Prostate gland (tissue), 2 donors: ENCODE measurements at places on chromosomes 1 and 21. TPM values are rescaled to one million over a fixed set of nuclear protein-coding genes. Genes with fewer than 3 reads are reported as not detected.

CSF1 gene
- 31.5 TPM for total RNA-seq

RAB42 gene
- total RNA-seq: 1.9 TPM

LCE6A gene
- total RNA-seq: not detected

TFF1 gene
- 4.7 TPM for total RNA-seq

RIPPLY3 gene
- 2.0 TPM for total RNA-seq

TAL1 gene
- total RNA-seq: 1.8 TPM

PTAFR gene
- 2.5 TPM for total RNA-seq

BRINP2 gene
- total RNA-seq: 2.3 TPM

CCDC185 gene
- not detected for total RNA-seq

DNA sequence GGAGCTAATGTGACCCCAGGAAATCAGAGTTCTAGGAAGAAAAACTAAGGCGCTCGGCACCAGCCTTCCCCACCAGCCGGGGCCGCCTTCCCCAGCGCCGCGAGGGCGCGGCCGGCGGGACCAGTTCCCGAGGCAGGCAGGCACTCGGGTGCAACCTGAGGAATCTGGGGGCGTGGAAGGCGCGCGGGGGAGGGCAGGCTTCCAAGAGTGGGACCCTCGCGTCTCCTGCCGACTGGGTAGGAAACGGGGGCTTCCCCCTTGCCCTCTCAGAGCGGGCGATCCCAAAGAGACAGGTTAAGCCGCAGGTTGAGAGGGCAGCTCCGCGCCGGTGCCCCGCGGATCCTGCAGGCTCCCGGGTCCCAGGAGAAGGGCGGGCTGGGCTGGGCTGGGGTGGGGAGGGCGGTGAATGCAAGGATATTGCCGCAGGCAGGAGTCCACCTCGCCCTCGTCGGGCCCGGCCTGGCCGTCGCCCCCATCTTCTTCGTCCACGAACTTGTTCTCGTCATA is 431 bp downstream of the ARPC5 start:
- no peak for DNase-seq

GRCh38 chr21:14533499-14534428 is 12.4 kb downstream of the SAMSN1 start:
- no peak for DNase-seq

DNA sequence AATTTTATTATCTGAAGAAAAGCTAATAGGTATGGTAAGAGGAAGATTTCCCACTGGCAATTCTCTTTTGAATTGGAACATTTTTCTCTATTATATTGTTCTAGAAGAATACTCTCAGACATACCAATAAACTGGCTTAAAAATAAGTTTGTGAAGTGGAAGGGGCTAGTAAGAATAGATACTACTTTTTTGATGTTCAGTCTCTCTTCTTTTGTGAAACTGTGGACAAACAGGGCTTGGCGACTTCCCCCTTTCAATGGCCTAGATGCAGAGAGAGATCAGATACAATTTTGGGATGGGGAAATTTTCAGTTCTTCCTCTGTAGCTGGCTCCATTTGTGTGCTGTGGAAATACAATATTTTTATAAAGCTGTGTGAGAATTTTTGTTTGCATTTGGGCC is 2.5 kb downstream of the PBX1 start:
- DNase-seq: no peak

GRCh38 chr1:21663951-21664805 is 5.0 kb downstream of the RAP1GAP start:
- DNase-seq: no peak

- DNase-seq: peak; percentile 7
Observed at GRCh38 chr1:175591083-175591743, 152.2 kb downstream of the TNR start.

- DNase-seq: no peak
Observed at GRCh38 chr21:45899317-45900033, 82.1 kb upstream of the COL6A1 start.

GRCh38 chr1:86146566-86146965 is 10.0 kb downstream of the COL24A1 start:
- DNase-seq: no peak

GRCh38 chr1:89589515-89589914 is 43.4 kb upstream of the LRRC8C start:
- DNase-seq: no peak

DNA sequence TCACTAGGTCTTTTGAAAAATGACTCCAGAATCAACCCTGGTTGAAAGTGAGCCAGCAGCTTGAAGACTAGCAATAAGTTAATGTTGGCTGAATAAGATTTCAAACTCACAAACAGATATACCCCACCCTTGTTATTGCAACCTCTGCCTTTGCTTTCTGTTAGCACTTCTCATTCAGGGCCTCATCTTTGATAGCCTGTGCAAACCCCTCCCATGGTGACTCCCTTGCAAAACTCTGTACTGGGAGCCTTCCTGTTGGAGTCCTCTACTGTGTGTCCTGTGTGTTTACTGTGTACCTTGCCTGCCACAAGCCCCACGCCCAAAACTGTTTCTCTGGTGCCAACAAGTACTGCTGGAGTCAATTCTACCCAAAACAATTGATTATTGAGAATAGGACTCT is 50.2 kb downstream of the ZNF678 start:
- DNase-seq: no peak

DNA sequence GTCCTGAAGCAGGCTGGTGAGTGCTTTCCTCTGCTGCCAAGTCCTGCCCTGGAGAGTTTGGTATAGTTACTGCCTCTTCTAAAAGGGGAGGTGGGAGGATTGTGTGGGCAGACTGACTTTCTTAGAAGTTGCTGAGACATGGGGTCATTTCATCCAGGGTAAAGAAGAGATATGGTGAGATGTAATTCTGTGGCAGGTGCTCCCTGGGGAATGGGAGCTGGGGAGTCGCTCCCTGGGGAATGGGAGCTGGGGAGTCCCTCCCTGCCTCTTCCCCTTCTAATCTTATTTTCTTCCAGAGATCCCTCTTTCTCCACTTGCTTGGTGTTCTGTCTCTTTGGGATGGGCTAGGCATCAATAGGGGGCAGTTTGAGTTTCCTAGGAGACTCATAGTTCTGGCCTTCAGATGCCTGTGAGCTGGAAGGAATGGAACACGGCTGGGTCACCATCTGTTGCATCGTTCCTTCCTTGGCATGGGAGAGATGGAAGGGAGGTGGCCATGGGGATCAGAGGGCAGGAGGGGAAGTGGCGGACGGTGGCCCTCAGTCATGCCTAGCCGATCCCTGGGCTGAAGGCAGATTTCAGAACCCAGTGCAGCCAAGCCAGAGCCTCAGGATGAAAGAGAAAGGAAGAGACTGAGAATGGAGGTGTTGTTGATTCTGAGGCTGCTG is 59.0 kb downstream of the NFASC start:
- no peak for DNase-seq

DNA sequence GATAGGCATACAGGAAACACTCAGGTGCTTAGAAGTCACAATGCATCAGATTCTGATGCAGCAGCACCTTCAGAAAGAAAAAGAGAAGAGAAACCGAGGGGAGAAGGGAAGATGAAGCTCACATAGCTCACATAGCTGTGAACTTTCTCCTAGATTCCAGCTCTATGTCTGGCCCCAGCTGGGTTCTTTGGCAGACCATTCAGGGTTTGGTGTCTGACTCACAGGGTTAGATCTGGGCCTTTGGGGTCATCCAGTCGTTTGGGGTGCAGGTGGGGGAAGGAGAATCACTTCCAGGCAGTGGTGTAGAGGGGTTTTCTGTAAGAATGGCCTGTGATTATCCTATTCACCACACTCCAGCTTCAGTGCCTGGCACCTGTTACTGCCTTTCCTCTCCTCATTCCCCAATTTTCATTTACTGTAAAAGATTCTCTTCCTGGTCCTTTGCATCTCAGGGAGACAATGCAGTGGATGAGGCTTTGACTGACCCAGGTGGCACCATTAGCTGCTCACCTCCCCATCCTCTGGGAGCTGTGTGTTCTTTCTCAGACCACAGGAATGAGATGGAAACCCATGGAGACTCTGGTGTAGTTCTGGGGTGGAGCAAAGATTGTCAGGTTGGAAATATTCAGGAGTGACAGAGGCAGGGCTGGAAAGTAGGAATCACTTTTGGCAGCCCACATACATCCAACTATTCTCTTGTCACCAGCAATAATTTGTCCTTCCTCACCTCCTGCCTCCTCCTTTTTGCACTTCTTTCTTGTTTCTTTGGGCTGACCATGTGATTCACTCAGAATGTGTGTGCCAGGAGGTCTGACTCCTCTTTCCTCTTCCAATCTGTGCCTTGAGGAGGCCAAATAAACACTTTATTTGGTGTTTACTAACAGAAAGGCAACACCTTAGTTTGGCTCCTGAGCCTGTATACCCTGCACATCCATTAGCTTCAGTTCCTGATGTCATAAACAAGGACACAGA is 103.3 kb downstream of the PAPPA2 start:
- DNase-seq: no peak

DNA sequence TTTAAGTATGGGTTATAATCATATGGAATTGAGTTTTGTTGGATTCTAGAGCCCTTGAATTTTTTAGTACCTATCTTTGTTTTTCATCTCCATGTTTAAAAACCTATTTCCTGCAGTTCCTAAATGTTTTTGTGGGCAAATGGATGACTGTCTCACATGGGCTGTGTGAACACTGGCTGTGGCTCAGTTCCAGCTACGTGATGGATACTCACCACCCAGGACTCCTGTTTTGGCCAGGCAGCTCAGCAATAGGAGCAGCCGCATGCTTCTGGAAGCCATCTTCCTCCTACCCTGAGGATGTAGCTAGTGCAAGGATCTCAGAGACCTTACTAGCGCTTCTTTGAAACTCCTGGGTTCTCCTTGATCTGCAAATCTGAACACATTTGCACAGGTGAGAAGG is 2.8 kb downstream of the REG4 start:
- DNase-seq: no peak

DNA sequence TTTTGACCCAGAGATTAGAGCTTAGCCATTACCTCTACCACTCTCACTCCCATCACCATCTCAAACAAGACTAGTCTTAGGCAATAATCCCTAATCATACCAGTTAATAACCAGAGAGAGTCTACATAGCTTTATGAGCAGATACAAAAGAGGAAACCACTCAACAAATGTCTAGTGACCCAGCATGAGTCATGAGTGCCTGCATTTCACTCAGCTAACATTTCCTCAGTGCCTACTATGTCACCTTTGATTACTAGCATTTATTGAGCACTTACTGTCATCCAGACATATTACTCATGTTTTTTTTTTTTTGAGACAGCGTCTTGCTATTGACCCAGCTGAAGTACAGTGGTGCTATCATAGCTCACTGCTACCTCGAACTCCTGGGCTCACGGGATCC is 35.9 kb upstream of the GALNT2 start:
- DNase-seq: no peak

GRCh38 chr1:160219062-160219929 is 14.1 kb downstream of the PEA15 start:
- DNase-seq: peak; percentile 39

DNA sequence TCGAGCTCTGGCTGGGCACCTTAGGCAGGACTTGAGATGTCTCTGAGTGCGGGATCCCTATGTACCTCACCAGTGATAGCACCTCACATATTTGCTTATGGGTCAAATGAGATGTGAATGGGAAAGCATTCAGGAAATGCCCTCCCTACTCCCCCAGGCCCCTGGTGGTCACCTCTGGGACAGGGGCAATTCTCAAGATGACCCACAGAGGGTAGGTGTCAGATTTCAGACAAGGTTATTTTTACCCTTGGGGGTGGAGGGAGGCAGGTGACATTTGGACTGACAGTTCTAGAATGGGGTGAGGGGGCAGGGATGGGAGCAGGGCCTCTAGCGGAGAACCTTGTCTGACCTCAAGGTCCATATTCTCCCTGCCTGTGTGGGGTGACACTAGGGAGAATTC is 27.1 kb downstream of the ACOT11 start:
- no peak for DNase-seq

DNA sequence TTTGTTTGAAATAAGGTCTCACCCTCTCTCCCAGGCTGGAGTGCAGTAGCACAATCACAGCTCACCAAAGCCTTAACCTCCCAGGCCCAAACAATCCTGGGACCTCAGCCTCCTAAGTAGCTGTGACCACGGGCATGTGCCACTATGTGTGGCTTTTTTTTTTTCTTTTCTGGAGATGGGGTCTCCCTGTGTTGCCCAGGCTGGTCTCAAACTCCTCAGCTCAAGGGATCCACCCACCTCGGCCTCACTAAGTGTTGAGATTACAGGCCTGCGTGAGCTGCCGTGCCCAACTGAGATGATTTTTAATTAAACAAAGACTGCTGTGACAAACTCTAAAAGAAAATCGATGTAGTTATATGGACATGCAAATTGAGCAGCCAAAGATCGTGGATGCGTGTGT is 768.4 kb upstream of the ADGRL2 start:
- DNase-seq: no peak

- DNase-seq: no peak
Observed at GRCh38 chr1:151680391-151680790, 36.2 kb downstream of the CELF3 start.

- DNase-seq: no peak
Observed at GRCh38 chr1:168628807-168629206, 52.4 kb downstream of the XCL1 start.

DNA sequence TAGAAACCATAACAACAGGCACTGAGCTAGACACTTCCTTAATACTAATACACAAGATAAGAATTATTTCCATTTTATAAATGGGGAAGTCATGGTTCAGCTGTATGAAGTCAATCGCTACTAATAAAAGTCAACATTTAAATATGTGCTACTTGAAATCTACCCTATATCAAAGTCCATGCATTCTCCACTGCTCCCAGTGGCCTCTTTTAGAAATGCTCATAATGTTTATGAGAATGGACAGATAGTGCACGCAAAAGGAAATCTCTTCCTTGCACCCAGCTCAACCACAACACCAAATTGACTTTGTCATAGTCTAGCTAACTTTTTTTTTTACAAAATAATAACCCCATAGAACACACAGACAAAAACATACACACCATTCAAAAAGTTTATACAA is 281.7 kb upstream of the CXADR start:
- DNase-seq: no peak

GRCh38 chr1:220878191-220879075 is 810 bp upstream of the HLX start:
- DNase-seq: no peak

DNA sequence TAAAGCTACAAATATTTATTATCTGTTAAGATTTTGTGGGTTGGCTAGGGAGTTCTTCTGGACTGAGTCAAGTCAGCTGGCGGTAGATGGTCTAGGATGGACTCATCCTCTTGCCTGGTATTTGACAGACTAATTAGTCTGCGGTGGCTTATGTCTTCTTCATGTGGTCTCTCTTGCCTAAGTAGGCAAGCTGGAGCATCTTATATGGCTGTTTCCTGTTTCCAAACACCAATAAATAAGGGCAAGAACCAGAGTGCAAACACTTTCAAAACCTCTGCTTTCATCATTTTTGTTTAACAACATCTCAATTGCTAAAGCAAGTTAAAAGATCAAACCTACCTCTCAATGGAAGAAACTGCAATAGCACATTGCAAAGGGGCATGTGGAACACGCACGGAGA is 484.8 kb downstream of the PTPRC start:
- DNase-seq: no peak

GRCh38 chr1:53545663-53546408 is 86.6 kb downstream of the DMRTB1 start:
- no peak for DNase-seq

DNA sequence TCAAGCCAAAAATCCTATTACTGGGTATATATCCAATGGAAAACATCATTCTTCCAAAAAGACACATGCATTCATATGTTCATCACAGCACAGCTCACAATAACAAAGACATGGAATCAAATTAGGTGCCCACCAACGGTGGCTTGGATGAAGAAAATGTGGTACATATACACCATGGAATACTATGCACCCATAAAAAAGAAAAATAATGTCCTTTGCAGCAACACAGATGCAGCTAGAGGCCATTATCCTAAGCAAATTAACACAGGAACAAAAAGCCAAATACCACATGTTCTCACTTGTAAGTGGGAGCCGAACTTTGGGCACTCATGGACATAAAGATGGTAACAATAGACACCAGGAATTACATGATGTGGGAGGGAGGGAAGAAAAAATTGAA is 113.6 kb downstream of the MRPL39 start:
- no peak for DNase-seq
